Inflammatory macrophage (primary cell): ENCODE measurements at places on chromosomes 5 and 9.
A peak's percentile ranks its signal among the peaks of the same experiment; 100 is the strongest.

- no peak for DNase-seq
Observed at GRCh38 chr9:16010221-16010620, 457.4 kb downstream of the CCDC171 start.

DNA sequence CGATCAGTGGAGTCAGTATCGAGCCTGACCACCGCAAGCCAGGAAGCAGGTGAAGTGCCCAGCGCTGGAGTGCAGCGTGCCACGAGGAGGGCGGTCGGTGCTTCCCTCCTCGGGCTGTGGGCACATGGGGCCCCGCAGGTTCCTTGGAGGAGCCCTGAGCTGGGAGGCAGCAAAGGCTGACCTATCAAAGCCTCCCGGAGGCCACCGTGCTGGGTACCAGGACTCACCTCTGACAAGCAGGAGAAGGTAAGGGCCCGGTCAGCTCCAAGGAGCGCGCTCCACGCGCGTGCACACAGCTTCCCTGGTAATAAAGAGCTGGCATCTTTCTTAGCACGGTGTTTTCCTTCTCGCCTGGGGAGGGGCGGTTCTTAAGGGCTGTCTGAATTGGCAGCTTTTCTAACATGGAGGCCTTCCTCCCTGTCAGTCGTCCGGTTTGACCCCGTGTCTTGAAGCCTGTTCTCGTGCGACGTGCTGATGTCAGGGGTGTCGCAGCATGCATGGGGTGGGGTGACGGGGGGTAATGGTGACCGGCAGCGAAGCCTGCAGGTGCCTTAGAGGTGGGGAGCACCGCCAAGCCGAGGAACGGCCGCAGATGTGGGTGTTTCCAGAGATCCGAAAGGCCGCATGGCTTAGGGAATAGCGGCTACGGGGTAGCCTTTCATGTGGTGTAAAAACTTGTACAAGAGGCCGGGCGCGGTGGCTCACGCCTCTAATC, 13.1 kb downstream of the PMPCA start:
- DNase-seq = no peak

- no peak for DNase-seq
Observed at GRCh38 chr5:157509587-157509986, 49.6 kb downstream of the NIPAL4 start.

DNA sequence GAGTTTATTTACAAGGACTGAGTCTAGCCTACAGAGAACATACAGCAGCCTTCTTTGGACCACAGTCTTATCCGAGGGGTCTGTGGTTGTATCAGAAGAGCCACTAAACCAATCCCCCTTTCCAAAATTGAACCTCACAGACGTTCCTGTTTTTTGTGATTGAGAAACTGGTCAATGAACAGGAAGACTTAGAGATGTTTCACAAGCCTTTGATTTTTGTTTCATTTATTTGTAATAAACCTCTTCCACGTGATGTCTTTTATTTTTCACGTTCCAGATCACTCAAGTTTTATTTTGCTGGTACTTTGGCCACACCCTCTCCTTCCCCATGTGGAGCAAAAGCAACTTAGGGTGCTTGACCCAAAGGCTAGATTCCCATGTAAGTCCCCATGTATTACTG, 16.1 kb downstream of the CCT5 start:
- peak; percentile 80 for DNase-seq

- no peak for DNase-seq
Observed at GRCh38 chr9:119938871-119939270, 569.6 kb upstream of the BRINP1 start.

DNA sequence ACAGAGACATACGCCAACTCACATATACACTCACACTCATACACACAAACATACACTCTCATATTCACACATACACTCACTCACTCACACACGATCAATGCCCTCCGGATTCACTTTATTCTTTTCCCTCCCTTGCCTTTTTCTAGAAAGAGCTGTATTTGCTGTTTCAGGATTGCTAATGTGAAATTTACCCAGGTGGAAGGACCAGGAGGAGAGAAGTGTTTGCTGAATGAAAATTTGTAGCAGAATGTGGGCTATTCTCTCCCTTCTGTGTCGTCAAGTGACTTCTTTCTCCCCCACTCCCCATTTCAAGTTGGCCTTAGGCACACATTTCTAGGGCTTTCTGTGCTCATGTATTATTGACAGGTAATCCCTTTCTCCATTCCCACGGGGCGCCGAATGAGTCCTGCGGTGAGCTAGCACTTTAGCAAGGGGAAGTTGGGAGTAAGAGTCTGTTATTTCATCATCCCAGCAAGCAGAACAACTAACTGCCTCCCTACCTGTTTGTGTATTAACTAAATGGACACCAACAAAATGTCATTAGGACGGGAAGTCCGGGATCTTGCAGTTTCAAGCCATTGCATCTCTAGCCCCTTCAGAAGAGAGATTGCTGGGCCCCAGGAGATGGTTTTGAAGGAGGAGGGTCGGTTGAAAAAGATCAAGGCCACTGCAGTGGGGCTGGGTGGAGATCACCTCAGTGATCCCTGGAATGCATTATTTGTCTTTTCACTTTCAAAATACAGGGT, 97.1 kb upstream of the TAF11L2 start:
- peak; percentile 34 for DNase-seq

DNA sequence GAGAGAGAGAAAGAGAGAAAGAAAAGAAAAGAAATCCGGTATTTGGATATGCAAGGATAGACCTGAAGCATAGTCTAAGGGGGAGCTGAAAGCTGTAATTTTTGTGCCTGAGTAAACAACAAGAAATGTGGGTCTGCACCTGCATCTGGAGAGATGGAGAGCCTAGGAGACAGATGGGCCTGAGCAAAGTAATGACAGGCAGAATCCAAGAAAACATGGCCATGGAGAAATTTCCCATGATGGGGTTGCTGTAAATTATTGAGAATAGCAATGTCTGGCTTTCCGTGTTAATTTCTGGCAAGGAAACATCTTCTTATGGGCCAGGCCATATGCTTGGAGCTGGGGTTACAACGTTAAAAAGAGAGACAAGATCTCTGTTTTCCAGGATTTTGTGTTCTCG, 40.2 kb downstream of the YIPF5 start:
- DNase-seq = no peak

GRCh38 chr9:11871852-11872251, 821.3 kb upstream of the TYRP1 start:
- no peak for DNase-seq

- peak; percentile 50 for DNase-seq
Observed at GRCh38 chr9:21078702-21079101, 960 bp upstream of the IFNB1 start.

DNA sequence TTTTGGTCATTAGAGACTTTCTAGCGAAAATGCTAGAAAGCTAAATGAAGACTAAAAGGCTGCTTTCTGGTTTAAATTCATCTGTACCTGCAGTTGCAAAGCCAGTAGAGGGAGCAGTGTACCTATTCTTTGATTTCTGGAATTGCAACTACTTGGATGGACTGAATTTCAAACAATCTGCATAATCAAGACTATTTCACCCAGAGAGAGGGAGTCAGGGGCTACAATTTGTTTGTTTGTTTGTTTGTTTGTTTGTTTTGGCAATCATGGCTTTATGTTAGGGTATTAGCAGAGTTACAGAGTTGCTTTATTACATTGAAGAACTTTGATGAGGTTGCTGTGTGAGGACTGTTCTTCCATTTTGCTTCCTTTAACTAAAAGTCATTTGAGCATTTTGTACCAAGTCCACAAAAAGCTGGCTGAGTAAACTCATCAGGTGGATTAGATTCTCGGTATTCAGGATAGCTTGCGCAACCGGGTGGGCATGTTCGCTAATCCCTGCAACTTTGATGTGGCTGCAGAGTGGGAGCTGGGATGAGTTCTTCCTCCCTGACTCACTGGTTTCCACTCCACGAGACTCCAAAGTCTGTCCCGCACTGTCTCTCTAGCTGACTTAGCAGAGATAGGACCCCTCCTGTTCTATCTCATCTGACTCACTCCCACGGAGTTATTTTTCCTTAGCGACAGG, 80.0 kb upstream of the TUT7 start:
- DNase-seq = peak; percentile 45

DNA sequence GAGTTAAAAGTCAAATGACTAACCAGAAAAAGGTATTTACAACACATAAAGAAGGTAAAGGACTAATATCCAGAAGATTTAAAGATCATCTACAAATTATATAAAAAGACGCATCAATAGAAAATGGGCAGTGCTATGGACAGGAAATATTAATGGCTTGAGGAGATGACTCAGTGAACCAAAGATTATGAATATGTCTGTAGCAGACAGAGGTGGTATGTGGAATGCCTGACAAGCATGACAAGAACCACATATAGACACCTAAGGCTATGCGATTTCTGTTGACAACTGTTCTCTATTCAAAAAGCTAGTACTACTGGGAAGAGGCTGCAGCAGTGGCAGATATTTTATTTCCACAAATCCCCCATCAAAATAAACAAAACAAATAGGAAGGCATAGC, 177.0 kb upstream of the SH3GL2 start:
- no peak for DNase-seq

DNA sequence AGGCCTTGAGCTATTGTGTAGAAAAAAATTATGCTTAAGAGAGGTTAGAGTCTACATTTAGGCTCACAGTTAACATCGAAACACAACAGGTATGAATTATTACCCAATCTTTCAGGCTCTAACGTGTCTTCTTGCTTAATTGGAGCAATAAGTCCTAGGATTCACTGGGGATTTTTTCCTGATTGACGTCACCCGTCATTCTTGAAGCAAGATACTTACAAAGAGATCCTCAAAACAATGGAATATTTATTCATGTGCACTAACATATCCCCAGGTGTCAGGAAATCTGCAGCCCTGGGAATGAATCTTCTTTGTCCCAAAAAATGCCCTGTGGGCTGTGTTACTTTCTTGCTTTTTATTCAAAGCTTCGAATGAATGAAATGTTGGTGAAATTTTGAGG, 413.5 kb downstream of the NFIB start:
- no peak for DNase-seq

GRCh38 chr5:147037515-147038205, 159.1 kb upstream of the PPP2R2B start:
- DNase-seq = no peak

DNA sequence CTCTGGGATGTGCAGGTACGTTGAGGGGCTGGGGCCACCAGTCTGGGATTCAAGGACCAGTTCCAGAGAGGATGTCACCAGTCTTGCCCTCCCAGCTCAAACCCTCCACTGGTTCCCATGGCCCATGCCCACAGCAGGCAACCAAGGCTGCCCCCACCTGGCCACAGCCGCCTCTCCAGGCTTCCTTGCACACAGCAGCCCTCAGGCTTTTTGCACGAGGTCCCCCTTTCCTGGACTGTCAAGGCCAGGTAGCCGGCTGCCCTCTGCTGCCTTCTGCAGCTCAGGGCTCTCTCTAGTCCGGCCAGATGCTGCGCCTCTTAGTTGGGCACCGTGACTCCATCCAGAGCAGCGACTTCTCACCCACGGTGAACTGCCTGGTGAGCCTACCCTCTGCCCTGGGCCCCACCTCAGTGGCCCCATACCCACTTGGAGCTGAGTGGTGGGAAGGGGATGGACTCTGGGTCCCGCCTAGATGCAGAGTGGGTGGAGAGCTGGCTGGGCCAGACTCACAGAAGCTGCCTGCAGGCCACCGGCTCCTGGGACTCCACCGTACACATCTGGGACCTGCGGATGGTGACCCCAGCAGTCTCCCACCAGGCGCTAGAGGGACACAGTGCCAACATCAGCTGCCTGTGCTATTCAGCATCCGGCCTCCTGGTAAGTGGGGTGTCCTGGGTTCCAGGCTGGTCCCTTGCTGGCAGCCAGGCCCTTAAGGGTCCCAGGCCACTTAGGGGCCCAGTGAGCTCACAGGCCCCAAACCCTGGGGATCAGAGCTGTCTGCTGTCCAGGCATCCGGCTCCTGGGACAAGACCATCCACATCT, 2.9 kb downstream of the WDR38 start:
- no peak for DNase-seq

DNA sequence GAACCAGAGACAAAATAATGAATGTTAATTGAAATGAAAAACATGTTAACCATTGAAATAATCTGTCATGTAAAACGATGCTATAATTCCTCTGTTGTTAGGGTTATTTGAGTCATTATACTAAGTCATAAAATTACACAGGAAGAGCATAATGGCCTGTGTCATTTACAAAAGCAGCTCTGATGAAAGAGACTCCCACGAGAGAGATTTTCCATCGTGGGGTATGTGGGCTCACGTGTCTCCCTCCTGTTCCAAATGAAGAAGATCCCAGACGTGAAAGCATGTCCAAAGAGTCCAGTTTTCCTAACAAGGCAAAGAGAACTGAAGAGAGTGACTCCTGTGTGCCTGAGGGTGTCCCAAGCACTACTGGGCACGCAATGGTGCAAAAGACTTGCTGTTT, 379.8 kb downstream of the SPOCK1 start:
- DNase-seq = no peak

- DNase-seq = no peak
Observed at GRCh38 chr9:96088510-96088909, 213.0 kb downstream of the ERCC6L2 start.

- no peak for DNase-seq
Observed at GRCh38 chr9:122131401-122132001, 28.1 kb downstream of the NDUFA8 start.

- no peak for DNase-seq
Observed at GRCh38 chr9:86846656-86847055, 100.7 kb downstream of the GAS1 start.

DNA sequence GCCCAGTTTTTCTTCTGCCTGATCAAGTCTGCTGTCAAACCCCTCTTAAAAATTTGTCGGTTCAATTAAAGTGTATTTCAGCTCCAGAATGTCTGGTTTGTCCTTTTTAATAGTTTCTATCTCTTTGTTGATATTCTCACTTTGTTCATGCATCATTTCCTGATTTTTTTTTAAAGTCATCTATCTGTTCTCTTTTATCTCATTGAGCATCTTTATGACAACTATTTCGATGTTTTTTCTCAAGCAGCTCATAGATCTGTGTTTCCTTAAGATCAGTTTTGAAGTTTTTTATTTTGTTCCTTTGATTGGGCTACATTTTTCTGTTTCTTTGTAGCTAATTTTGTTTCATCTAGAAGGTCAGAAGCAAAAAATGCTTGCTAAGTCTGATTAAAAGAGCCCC, 53.7 kb downstream of the FGD3 start:
- no peak for DNase-seq

GRCh38 chr5:169149317-169149716, 151.6 kb downstream of the SLIT3 start:
- DNase-seq = no peak

DNA sequence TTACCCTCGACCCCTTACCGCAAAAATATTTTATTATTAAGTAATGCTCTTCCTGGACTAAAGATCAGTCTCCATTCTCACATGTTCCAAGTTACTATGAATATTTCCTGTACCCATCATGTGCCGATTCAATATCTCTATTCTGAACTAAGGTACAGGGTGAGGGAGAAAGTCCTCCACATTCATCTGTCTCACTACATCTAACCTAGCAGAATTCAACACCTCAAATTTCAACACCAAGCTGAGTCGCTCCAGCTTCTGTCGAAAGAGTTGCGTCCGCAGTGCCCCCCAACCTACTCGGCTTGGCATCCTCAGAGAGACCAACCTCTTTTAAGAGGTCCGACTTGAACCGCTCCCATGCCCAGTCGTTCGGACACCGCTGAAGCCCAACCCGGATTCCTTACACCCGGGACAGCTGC, 1.0 kb downstream of the CERT1 start:
- peak; percentile 51 for DNase-seq

DNA sequence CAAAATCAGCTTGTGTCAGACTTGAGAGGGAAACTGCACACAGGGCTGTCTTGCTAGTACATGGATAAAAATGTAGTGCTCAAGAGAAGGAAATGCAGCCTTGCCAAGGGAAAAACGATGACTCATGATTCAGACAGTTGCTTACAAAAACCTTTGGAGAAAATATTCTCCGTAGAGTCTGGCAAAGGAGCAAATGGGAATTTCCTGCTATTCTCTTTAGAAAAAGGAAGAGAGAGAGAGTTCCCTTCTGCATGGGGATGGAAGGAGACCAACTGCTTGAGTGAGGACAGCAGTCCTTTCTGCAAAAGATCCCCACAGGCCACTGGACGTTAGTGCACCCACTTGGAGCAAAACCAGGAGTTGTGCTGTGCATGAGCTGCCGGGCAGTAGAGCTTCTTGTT, 7.6 kb downstream of the IFNB1 start:
- DNase-seq = peak; percentile 5
